ENCODE measurements at places on chromosomes 6 and 20.
A peak's percentile ranks its signal among the peaks of the same experiment; 100 is the strongest.

DNA sequence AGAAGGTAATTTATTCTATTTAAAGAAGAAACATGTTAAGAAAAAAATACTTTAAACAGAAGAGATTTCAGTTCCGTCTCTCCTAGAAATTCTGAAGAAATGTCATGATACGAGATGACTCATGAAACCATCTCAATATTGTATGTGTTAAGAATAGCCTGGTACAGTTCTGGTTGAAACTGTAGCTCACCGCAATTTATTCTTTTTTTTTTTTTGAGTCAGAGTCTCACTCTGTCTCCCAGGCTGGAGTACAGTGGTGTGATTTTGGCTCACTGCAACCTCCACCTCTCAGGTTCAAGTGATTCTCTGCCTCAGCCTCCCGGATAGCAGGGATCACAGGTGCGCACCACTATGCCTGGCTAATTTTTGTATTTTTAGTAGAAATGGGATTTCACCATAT is 103.3 kb downstream of the ARHGAP18 start:
- no peak for DNase-seq

- DNase-seq = no peak
Measured at GRCh38 chr6:143346004-143346403, 104.5 kb downstream of the ADAT2 start.

DNA sequence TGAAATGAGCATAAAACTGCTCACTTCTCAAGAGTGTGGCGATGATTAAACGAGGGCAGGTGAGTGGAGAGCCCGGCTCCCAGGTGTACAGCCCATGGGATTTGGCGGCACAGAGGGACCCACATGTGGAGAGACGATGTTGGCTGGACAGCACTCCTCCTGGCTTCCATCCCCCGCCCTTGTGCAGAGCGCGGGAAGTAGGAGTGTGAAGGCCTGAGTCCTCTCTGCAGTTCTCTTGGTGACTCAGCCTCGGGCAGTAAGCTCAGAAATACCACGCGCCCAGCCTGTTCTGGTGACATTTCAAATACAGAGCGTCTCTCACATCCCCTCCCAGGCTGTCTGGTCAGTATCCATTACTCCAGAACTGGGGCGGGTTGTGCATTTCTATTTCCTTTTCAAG is 94.2 kb upstream of the SRSF6 start:
- DNase-seq = no peak

DNA sequence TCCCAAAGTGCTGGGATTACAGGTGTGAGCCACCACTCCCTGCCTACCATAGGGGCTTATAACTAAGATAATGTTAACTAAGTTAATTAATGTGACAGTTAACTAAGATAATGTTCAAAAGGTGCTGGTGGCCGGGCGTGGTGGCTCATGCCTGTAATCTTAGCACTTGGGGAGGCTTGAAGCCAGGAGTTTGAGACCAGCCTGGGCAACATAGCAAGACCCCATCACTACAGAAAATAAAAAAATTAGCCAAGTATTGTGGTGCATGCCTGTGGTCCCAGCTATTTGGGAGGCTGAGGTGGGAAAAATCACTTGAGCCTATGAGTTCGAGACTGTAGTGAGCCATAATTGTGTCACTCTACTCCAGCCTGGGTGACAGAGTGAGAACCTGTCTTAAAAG is 32.8 kb upstream of the SRF start:
- DNase-seq = no peak

DNA sequence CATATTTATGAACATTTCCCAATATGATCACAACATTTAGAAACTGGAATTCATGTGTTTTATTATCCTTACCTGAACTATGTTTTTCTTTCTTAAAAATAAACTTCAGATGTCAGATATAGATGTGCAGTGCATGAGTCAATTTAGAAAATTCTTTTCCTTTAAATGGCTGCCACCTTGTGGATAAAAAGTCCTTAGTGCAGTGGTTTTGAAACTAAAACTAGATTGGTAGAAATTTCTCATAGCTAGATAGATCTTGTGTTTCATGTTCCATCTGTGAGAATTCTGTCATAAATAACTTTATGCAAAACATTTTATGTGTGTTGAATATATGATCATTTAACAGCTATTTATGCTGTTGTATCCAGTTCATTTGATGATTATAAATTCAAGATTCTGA is 134.9 kb downstream of the KLHL32 start:
- peak; percentile 33 for DNase-seq

DNA sequence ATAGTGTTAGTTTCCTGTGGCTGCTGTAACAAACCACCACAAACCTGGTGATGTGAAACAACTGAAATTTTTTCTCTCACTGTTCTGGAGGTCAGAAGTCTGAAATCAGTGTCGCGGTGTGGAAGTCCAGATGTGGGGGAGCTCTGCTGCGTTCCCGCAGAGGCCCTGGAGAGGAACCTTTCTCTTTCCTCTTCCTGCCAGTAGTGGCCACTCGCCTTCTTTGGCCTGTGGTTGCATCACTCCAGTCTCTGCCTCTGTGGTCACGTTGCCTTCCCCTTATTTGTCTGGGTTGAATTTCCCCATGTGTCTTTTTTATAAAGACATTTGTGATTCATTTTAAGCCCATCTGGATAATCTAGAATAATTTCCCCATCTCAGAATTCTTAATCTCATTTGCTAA is 295.5 kb upstream of the FLRT3 start:
- DNase-seq = no peak

DNA sequence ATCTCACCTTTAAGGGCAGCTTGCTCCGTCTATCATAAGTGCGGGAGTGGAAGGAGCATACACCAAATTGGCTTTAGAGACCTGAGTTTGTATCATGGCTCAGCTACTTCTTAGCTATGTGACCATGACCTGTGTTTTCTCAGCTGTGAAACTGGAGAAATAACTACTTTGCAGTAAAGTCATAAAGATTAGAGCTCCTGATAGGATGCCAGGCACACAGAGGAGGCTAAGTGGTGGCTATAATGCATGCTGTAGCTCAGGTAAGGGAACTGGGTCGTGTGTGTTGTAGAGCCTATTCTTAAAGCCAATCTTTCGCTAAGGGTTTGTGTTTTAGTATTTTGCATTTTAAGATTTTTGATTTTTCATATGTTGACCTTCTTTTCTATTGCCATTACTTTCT is 451.5 kb upstream of the MAN1A1 start:
- no peak for DNase-seq

- peak; percentile 80 for DNase-seq
Measured at GRCh38 chr20:50724851-50725723, 6.3 kb upstream of the PARD6B start.

GRCh38 chr6:167759912-167760311 is 66.8 kb upstream of the AFDN start:
- no peak for DNase-seq

GRCh38 chr20:48238326-48238725 is 453.0 kb upstream of the SULF2 start:
- no peak for DNase-seq

- peak; percentile 56 for DNase-seq
Measured at GRCh38 chr20:63323357-63323981, 30.5 kb downstream of the COL20A1 start.

- no peak for DNase-seq
Measured at GRCh38 chr6:54598787-54599313, 247.7 kb upstream of the FAM83B start.

DNA sequence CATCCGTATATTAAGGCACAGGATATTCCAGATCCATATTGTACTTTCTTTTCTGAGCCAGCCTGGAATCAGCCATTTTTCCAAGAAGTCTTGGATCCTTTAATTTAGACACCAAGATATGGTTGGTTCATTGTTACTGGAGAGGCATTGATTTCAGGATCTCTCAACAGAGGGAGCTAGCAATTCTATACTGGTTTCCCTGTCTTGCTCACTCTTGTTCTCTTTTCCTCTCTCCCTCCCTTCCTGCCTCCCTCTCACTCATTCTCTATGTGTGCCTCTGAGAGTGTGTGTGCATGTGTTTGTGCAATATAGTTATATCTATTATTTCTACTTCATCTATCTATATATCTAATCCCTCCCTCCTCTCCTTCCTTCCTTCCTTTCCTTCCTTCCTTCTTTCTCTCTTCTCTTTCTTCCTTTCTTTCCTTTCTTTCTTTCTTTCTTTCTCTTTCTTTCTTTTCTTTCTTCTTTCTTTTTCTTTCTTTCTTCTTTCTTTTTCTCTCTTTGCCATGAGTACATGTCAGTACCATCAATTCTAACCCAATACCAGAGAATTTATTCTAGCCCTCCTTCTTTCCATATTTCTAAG is 299.1 kb downstream of the EPHA7 start:
- no peak for DNase-seq

DNA sequence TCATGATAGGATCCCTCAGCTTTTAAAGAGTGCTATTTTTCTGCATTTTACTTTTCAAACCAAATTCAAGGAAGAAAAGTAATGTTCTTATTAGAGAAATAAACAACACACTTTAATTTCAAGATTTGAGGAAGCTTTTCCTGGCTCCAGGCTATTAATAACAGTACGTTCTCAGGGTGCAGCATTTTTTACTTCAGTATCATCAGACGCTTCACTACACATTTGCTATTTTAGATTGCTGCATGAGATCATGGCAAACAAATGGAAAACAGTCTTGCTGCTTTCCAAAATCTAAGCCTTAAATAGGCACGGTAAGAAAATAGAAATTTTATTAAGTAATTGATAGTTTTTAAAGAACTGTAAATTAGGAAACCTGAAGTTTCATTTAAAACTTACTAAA is 253.6 kb upstream of the EXOC2 start:
- DNase-seq = no peak

DNA sequence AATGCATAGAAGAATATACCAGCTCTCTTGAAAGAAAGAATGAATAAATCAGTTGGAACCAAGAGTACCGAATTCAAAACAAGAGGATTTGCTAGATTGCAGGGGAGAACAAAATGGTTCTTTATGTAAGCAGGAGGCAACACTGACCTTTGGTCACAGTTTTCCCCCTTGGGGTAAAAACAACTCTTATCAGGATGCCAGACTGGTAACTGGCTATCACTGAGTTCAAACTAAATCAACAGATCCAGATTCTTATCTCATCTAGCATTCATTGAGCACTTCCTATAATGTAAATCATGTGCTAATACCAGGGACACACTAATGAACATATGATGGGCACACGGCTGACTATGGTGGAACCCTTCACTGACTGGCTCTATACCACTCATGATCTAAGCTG is 4.8 kb upstream of the IL17F start:
- no peak for DNase-seq

- no peak for DNase-seq
Measured at GRCh38 chr20:51128198-51128597, 105.3 kb upstream of the KCNG1 start.

DNA sequence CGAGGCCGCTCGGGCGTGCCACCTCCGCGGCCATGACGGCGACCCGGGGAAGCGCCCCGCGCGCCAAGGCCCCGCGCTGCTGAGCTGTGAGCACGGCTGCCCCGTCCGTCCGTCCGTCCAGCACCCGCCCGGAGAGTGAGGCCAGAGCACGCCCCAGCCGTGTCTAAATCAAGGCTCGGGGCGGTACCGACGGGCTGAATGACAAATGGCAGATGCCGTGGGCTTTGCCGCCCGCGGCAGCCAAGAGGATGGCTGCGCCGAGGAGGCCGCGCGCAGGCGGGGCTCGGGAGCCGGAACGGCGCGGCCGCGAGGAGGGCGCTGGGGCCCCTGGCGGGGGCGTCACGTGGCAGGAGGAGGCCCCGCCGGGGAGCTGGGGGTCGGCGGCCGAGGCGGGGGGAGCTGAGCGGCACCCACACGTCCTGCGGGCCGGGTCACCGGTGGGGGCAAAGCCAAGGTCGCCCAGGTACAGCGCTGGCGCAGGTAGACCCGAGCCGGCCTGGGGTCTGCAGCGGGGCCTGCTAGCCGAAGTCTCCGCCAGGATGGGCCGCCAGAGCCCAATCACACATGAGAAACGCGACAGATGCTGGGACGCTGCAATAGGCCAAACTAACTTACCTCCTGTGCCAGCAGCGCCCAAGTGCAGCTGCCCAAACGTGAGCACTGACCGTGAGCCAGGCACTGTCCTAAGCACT is at the start of gene PLAGL1:
Gene PLAGL1, minus strand, starts transcription at position 140 of the 692 bp plus-strand sequence. CDS start 60,123 bp downstream, outside the sequence.
- DNase-seq = peak; percentile 60

DNA sequence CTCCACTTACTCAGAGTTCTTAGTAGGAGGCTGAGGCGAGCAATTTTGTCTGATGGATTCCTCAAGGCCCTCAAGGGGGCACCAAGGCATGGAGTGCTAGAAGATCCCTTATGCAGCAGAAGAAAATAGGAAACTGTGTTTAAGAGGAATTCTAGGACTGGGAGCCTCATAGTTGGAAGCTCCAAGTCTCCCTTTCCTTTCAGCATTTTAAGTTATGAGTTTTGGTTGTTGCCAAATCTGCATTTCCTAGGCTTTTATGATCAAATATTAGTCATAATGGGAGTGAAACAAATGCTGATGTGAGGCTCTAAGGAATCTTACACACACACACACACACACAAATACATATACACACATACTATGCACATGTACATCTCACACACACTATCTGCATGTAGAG is 714.0 kb downstream of the UTRN start:
- DNase-seq = no peak

DNA sequence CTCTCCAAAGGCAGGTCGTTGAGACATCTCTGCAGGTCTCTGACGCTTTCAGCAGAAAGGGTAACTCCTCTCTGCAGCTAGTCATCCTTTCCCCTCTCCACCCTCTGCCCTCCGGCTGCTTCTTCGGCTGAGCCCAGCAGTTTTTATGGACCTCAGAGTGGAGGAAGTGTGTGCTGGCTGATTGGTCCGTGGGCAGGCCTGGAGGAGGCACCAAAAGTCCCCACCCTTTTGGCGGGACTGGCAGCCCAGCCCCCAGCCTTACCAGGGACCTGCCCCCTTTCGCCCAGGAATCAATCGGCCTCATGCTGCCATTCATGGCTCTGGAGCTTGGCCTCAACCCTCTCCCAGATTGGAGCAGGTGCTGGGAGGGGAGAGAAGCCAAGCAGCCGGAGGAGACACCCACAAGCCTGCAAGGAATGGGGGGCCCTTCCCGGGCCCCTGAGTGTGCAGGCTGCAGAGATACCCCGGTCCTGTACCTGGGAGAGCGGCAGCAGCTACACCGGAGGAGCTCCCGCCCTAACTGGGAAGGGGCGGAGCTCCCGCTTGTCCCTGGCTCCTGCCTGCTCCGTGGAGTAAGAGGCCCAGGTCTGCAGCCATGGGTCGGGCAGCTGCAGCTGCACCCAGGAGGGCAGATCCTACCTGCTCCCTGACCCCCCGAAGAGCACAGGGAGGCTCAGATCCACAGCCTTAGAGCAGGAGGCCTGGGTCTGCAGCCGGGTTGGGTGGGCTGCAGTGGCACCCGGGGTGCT is 170.3 kb upstream of the SOX4 start:
- DNase-seq = no peak

- DNase-seq = no peak
Measured at GRCh38 chr20:63522981-63523611, 2.5 kb downstream of the PPDPF start.

DNA sequence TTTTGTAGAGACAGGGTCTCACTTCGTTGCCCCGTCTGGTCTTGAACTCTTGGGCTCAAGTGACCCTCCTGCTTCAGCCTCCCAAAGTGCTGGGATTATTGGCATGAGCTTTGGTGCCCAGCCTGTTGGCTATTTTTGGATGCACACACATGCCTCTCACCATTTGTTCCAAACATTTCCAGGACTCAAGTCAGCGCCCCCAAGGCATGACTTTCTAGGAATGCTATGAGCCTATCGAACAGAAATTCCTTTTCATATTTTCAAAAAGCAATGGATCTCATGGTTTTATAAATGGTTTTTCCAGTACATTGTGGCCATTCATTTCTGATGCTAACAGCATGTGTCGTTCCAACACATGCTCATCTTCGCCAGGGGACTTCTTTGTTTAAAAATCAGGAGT is 119.3 kb upstream of the NAA20 start:
- no peak for DNase-seq

- DNase-seq = no peak
Measured at GRCh38 chr6:42756722-42757121, 10.8 kb upstream of the TBCC start.

All from K562 (cell line).